ENCODE measurements at places on chromosomes 3 and 15.

DNA sequence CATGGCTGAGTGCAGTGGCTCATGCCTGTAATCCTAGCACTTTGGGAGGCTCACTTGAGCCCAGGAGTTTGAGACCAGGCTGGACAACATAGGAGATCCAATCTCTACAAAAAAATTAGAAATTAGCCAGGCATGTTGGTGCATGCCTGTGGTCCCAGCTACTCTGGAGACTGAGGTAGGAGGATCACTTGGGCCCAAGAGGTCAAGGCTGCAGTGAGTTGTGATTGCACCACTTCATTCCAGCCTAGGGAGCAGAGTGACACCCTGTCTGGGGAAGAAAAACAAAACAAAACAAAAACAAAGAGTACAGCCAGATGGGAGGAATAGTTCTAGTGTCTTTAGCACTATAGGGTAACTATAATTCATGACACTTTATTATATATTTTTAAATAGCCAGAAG is 26.2 kb upstream of the COMMD4 start:
- DNase-seq: no peak

GRCh38 chr3:142027735-142028134 is 121.6 kb downstream of the TFDP2 start:
- peak; percentile 9 for DNase-seq

- no peak for DNase-seq
These were observed 1.8 kb upstream of the CYP11A1 start for GRCh38 chr15:74369084-74369745.

DNA sequence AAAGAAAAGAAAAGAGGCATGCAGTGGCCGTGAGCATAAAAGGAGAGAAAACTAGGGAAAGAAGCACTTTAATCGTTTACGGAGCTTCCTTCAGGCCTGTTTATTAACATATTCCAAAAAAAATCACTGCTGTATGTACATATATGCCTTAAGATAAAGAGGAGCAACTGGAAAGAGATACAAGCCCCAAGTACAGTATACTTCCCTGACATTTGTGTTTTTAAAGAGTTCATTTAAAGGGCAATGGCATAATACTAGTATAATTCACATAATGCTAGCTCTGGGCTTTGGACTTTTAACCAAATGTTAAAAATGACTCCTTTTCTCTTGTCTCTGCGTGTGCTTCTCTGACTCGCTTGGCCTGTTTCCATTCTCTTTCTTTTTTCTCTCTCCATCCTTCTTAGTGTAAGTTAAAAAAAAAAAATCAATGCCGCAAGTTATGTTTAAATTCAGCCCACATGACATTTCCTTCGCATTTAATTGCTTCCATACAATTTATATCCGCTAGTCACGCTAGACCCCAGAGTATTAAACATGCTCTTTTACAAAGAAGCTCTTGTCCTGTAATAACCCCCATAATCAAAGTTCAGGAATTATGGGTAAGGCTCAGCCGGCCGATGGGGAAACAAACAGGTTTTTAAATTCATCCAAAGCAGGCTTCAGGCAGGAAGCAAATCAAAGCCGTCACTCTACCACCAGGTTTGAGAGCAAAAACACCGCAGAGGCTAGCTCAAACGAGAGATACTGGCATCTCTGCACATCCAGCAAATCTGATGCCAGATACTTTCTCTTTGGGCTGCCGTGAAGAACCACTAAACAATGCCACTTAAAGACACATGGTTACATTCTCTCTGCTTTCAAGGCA is 19.4 kb downstream of the WWTR1 start:
- DNase-seq: no peak

DNA sequence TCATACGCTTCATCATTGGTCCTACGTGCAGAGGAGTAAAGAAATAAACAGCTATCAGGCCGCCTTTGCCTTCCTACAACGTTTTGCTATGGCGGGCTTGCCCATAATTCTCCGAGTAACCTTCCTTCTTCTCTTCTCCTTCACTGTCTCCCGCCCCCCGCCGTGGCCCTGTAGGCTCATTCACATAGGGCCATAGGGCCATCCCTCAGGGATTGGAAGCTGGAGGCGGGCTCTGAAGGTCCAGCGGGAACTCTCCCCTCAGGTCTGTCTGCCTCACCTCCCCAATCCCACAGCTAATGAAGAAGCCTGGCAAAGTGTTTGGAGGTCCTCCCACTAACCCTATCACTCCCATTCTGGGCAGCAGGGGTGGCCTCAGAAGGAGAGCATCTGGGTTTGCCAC is 43.6 kb downstream of the SEMA5B start:
- no peak for DNase-seq

GRCh38 chr3:38139652-38140051 is 1.2 kb downstream of the MYD88 start:
- no peak for DNase-seq

DNA sequence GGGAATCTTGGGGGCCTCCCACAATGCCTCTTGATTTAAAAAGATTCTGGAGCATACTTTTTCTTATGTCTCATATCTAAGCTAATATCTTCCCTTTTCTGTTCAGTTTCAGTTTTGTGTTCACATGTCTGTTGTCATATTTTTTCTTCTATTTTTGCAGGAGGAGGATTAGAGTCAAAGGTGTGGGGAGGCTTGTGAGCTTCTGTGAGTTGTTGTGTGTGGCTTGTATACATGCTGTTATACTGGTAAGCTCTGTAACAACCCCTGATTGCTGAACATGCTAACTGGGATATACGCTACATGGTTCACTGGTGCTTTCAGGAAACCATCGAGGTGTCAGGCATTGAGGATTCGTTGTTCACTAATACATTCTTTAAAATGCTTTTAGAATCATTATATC is 83.5 kb downstream of the SLC25A26 start:
- no peak for DNase-seq

DNA sequence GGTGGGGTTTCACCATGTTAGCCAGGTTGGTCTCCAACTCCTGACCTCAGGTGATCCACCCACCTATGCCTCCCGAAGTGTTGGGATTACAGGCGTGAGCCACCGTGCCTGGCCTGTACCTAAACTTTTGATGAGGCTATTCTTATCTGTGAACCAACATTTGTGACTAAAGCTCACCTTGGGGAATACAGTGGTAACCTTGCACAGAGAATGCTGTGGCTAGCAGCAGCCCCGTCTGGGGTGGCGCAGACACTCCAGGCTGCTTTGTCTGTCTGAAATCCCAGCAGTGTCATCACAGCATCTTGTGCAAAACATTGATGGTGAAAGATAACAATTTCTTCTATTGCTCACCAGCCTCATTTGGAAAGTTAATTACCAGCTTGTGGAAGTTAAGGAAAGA is 58.9 kb downstream of the CMTM8 start:
- DNase-seq: no peak

DNA sequence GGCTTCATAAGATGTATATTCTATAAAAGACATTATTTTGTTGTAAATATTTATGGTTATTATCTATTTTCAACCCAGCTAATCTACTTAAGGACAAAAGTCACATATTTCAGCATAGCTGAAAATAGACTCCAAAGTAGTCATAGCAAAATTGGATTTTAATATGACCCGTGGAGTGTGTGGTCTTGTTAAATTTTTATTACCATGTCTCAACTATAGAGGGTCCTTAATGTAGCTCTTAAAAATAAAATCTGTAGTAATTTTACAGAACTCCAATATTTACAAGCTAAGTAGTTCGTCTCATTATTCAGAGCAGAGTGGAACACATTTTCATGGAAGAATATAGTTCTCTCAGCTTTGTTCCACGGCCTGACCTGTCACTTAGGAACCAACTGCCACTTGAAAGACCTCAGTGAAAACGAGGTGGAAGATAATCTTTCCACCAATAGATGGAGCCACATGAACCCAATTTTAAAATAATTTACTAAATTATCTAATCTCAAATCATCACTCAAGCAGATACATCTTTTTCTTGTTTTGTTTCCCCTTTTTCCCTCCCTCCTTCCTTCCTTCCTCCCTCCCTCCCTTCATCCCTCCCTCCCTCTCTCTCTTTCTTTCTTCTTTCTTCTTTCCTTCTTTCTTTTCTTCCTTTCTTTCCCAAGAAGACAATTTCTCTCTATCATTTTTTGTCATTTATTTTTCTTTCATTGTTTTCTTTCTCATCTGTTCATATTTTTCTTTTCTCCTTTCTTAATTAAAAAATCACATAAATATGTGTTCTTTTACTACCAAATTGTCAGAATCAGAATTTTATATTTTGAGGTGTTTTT is 97.2 kb downstream of the CLDN1 start:
- no peak for DNase-seq

DNA sequence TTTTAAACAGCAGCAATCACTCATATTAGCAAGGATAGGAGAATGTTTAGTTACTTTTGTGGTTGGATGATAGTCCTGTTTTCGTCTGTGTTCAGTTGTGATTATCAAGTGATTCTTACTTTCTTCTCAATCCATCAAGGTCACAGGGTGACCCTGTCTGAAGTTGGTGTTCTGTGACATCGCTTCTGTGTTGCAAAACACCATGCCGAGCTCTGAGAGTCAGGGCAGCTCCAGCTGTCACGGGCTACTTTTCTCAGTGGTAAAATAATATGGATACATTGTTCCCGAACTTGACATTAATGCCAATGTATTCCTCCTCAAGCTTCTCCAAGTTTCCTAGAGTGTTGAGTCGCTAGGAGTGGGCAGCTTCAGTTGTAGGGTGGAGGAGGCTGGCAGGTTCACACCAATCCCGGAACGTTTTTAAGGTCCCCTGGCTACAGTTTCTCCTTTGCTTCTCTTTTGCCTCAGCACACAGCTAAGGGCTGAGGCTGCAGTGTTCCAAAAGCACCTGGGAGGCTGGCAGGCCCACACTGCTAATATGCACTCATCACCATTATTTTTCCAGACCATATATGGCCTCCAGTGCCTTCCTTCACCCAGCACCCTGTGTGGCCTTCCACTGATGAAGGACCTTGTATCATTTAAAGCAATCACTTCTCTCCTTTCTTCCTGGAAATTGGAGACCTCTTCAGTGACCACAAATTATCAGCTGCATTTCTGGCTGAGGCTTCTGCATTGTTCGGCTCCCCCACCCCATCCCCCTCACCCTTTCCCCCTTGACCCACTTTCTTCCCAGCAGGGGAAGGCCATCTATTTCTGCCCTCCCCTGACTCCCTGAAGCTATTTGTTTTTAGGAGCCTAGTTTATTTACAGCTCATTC is 25.8 kb downstream of the COLQ start:
- no peak for DNase-seq

GRCh38 chr3:118974356-118975097 is 60.1 kb downstream of the IGSF11 start:
- no peak for DNase-seq

- DNase-seq: no peak
These were observed 126.7 kb upstream of the GMNC start for GRCh38 chr3:190989218-190989617.

DNA sequence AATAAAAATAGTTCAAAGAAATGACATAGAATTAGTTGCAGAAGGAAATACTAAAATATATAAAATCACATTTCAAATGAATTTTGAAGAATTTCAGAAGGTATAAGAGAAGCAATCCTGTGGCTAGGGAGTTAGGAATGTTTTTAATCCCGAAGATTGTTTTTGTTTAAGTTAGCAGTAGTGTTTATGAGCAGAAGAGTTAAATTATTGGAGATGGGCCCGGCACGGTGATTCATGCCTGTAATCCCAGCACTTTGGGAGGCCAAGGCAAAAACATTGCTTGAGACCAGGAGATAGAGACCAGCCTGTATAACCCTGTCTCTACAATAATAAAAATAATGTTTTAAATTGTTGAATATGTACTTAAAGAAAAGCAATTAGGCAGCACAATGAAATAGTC is 432.5 kb downstream of the MFSD1 start:
- DNase-seq: no peak

GRCh38 chr3:31762097-31762764 is 218.8 kb downstream of the OSBPL10 start:
- DNase-seq: no peak

DNA sequence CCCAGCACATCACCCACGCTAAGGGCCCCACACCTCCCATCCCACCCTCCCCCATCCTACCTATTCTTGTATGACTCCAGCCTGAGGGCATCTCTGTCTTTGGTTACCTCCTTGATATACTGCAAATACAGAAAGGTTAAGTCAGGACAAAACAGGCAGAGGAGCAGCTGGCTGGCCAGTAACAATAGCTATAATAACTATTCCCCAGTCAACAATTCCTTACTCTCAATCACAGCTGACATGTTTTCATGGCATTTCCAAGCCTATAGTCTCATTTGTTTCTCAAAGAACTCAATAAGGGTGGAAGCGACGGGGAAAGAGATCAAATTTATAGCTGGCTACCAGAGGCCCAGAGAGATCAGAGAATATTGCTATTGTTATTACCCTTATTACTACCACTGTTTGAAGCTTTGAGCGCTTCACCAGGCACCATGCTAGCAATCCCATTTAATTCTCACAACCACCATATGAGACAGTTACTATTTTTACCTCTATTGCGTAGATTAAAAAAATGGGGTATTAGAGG is 93.0 kb upstream of the C2CD4B start:
- DNase-seq: no peak

GRCh38 chr3:161043336-161044035 is 61.7 kb downstream of the B3GALNT1 start:
- DNase-seq: no peak

GRCh38 chr15:85890620-85890980 is 95.9 kb upstream of the KLHL25 start:
- no peak for DNase-seq

GRCh38 chr15:38411902-38412301 is 42.0 kb upstream of the FAM98B start:
- no peak for DNase-seq

GRCh38 chr3:43632269-43632733 is 10.5 kb upstream of the ANO10 start:
- no peak for DNase-seq

DNA sequence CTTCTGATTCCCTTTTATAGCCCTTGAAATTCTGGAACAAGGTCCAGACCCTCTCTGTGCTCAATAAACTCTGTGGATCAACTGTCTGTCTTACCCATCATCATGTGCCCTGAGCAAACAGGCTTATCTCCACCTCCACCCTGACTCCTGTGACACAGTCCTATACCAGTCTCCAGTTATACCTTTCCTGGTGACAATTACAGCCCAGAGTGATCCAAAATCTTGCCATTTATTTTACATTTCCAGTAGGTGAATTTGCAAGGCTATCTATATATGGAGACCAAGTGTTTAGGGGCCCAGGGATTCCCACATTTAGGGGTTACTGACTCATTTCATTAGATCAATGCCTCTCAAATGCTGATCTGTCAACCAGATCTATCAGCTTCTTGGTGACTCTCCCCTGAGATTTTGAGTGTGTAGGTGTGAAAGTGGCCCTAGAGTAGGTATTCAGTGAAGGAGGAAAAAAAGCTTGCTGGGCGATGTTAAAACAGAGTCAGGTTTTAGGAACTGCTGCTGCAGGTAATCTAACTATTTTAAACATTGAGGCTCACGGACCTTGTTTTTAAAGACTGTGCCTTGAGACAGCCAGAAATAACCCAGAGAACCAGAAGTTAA is 229.6 kb upstream of the WNT5A start:
- DNase-seq: no peak

Data from nephron progenitor cell (in vitro differentiated cells).